ENCODE measurements at places on chromosomes 12 and 14.

DNA sequence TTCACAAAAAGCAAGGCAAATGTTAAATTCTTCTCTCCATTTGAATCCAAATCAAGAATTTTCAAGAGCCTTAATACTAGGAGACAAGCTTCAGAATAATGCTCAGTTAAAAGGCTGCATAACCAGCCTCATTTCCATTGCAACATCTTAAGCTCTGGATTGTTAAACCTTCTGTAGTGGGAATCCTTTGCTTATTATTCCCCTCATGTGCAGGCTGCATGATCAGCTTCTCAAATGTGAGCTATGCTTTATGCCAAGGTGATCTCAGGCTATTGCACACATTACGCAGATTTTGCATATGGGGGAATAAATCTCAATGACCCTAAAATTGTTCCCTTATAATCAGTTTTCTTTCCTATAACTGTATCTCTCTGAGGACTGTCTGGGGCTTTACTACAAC is 71.7 kb upstream of the CCDC196 start:
- no peak for DNase-seq

- no peak for DNase-seq
Observed at GRCh38 chr12:13472690-13473089, 276.2 kb downstream of the EMP1 start.

DNA sequence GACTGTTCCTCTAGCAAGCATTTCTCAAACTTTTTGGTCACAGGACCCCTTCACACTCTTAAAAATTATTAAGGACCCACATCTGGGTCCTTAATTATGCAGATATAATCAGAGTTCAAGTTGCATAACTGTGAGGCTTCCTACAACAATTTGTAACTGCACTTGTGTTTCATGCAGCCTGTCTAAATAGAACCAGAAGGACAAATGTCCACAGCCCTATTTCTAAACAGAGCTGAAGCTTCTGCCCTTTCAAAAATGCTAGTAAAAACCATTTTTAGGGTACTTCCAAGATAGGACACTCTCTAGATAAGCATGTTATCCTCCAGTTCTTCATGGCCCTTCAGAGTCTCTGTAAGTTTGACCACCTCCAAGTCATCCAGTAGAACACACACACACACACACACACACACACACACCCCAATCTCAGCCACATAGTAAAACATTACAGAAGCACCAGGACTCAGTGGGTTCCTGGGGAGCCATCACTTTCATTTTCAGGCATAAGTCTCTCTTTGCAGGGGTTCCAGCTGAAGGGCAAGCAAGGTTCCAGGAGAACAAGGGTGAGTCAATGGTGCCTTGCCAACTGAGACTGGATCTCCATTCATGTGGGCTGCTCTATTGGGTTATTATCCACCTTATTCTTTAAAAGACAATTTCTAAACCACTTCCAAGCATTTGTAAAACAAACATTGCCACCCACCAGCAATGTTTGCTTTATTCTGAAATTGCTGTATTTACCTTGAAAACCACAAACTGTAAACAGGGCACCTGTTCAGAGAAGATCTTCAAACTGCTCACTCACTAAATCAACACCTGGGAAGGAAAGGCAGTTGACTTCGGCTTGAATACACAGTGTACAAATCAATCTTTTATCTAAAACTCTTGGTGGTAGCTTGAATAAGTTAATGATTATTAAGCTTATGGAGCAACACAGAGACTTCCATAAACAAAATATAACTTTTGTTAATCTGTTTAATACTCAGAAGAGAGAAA is 64.1 kb downstream of the ITPR2 start:
- no peak for DNase-seq

- DNase-seq = no peak
Observed at GRCh38 chr12:107917912-107918800, 143.7 kb downstream of the ASCL4 start.

DNA sequence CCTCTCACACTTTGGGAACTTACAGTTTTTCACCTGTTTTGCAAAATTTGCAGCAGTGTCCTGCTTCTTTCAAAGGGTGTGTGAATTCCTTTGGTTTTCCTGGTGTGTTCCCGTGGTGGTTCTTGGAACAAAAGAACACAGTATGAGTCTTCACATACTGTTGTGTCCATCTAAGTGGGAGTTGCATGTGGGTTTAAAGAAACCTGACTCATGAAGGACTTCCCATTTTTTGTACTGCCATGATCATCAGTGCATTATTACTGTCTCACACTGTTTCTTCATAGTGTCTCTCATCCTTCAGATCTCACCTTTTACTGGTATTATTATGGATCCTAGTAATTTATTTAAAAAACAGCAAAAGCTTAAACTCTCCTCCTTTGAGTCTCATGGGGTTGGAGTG is 3.8 kb upstream of the GZMH start:
- DNase-seq = no peak

DNA sequence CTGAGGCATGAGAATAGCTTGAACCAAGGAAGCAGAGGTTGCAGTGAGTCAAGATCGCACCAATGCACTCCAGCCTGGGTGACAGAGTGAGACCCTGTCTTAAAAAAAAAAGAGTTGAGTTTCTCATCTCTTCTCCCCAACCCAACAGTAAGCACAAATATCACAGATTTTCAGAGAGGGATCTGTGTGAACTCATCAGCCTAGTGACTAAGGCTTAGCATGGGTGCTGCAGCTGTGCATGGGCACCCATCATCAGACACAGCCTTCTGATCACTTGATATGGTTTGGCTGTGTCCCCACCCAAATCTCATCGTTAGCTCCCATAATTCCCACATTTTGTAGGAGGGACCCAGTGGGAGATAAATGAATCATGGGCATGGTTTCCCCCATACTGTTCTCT is 298.9 kb downstream of the PCNX1 start:
- no peak for DNase-seq

DNA sequence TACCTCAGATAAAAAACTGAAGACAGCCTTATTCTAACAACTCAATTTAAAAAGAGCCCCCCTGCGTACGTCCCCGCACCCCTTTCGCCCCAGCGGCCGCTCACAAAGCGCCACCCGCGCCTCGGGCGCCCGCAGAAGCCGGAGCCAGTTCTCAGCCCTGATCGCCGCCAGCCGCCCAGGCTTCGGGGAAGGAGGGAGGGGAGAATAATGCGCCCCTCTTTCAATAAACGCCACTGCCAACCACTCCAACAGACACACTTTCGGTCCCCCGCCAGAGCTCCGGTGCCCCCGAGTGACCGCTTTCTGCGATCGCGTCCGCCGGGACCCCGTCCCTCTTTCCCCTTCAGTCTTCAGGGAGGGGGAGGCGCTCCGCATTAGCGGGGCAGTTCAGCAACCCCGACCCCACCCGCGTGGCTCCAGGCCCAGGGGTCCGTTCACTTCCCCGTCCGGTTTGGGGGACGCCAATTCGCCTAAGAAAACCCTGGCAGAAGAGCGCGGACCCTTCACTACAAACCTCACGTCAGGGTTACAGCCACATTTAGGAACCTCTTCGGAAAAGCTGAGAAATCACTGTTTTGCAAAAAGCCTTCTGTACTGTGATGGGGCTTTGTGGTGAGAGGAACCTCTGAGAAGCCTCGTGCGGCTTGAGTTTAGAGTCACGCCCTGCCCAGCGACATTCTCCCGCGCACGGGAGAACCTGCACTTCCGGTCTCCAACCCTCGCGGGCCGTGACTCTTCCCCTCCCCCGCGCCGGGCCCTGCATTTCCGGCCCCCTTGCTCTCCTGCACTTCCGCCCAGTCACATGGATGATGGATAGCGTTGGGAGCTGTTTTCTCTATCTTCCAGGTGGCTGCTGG is 18.7 kb downstream of the FOXG1 start:
- no peak for DNase-seq

DNA sequence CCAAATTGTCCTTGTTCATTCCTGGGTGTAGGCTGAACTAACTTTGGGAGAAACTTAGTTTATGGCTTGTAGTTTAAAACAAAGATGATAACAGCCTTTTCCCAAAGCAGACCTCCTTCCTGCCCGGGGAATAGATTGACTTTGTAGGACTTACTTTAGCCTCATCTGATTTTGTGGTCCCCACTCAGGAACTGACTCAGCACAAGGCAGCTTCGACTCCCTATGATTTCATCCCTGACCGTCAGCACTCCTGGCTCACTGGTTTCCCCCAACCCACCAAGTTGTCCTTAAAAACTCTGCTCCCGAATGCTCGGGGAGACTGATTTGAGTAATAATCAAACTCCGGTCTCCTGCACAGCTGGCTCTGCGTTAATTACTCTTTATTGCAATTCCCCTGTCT is 40.1 kb upstream of the DDHD1 start:
- no peak for DNase-seq

DNA sequence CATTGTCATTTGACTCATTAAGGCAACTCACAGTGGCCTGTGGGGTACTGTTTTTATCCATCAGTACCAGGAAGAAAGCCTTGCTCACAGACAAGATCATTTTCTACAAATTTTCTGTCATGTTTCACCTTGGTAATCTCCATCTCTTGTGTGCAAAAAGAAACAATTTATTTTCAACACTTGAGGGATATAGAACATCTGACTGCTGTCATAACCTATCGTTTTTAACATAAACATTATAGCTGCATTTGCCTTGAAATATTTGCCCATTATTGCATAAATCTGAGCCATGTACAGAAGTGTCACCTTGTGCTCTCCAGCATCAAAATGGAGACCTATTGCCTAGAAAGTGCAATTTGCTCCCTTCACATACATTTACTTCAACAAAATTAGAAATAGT is 300.8 kb downstream of the NPAS3 start:
- DNase-seq = no peak

GRCh38 chr12:65510584-65511050 is 232.1 kb downstream of the MSRB3 start:
- no peak for DNase-seq

DNA sequence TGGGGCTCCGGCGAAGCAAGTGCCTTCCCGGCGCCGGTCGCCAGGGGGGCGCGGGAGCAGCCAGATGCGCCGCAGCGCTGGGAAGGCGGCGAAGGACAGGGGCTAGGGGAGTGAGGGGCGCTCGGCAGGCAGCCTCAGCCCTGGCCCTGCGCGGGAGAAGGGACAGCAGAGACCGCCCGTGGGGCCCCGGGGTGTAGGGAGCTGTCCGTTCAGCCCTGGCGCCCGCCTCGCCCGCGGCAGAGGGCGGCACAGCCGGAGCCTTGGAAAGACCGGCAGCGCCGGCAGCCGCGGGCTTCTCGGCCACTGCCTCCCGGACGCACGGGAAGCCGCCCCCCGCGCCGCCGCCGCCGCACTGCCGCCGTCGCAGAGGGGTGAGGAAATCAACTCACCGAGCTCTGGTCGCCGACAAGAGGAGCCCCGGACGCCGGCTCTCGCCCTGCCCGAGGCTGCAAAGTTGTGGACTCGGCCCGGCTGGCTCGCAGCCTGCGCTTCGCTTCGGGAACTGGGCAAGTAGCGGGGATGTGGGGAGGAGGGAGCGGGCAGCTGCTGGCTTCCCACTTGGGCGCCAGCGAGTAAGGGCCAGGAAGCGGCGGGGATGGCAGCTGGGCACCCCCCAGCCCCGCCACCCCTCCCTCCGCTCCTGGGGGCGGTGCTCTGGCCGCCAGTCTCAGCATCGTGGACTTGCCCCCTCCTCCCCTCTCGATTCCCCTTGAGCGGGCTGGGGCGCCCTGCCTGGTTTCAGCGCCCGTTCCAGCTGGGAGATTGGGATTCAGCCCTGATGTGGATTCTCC is at the start of gene ZDHHC22:
ZDHHC22 (minus strand) TSS at position 578 of the 791 bp plus-strand sequence. CDS start 2,053 bp downstream, outside the sequence.
- DNase-seq = no peak
